ENCODE measurements at places on chromosomes 1 and 21. TPM values are rescaled to one million over a fixed set of nuclear protein-coding genes. Genes with fewer than 3 reads are reported as not detected.

ZNF695 gene
- 6.0 TPM for polyA plus RNA-seq

CASQ1 gene
- polyA plus RNA-seq: 0.54 TPM

EVI5 gene
- polyA plus RNA-seq: 20.8 TPM

IBA57 gene
- 4.5 TPM for polyA plus RNA-seq

S100A8 gene
- 22.1 TPM for polyA plus RNA-seq

SPTA1 gene
- polyA plus RNA-seq: 26.4 TPM

GABPA gene
- 55.8 TPM for polyA plus RNA-seq

LCE3E gene
- polyA plus RNA-seq: not detected

ELAPOR1 gene
- 10.3 TPM for polyA plus RNA-seq

SPRR2A gene
- not detected for polyA plus RNA-seq

ZNF644 gene
- 76.0 TPM for polyA plus RNA-seq

IL24 gene
- 0.22 TPM for polyA plus RNA-seq

SLC44A3 gene
- 48.9 TPM for polyA plus RNA-seq

C1QA gene
- 23.0 TPM for polyA plus RNA-seq

PIK3C2B gene
- 25.5 TPM for polyA plus RNA-seq

OBSCN gene
- 36.0 TPM for polyA plus RNA-seq

GJA8 gene
- not detected for polyA plus RNA-seq

LRRIQ3 gene
- polyA plus RNA-seq: 3.1 TPM

TMEM183A gene
- 74.0 TPM for polyA plus RNA-seq

OR13G1 gene
- not detected for polyA plus RNA-seq

Measured in right lung (tissue), 10 donors.